ENCODE measurements at places on chromosomes 16 and 17.
A peak's percentile ranks its signal among the peaks of the same experiment; 100 is the strongest.

DNA sequence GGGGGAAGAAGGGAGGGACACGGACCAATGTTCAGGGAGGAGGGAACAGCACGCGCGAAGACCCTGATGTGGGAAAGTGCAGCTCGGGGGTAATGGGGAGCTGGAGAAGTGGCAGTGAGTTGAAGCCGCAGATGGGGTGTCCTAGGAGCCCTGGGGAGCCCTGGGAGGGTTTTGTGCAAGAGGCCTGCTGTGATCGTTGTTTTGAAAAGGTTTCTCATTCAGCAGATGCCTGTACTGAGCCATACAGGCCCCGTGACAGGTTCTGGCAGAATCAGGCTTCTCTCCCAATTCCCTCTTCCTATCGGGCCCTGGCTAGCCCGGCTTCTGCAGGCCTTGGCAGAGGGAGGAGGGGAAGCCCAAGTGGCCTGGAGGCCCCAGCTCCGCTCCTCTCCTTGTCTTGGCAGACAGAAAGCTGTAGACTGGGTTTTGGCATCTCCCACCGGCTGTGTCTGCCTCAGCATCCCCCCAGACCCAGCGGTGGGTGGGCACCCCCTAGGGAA is 38.4 kb upstream of the EMP2 start:
- no peak for DNase-seq

GRCh38 chr17:57410169-57410568 is 153.8 kb downstream of the MSI2 start:
- DNase-seq = no peak

DNA sequence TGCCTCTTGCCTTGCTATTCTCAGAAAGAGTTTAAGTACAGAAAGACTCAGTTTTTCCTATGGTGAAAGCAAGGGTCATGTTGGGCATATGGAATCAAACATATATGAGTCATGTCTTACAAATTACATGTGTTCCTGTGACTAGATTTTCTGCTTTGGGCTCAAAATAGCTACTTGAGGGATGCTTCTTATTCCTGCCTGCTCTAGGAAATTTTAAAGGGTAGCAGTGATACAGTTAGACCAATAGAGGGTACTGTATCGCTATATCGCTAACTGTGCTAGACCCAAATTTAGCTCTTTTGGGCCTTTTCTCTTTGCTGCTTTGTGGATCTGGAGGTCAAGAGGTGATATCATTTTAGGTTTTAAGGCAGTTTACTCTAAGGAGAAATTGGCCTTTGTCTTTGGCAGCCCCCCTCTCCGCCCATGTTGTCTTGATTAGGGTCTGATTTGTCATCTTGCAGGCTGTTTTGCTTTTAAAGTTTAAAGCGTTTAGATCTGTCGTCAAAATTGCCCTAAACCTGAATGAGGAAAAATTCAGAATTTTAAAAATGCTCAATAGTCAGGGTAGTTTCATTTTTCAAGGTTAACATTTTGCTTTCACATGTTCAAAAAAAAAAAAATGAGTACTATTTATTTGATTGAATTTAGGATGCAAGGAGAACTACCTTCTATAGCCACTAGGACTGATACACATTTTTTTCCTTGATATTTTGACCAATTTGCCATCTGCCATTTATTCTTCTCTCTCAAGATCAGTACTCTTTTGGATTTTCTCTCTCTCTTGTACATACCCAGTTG is 8.8 kb downstream of the NFATC3 start:
- no peak for DNase-seq

DNA sequence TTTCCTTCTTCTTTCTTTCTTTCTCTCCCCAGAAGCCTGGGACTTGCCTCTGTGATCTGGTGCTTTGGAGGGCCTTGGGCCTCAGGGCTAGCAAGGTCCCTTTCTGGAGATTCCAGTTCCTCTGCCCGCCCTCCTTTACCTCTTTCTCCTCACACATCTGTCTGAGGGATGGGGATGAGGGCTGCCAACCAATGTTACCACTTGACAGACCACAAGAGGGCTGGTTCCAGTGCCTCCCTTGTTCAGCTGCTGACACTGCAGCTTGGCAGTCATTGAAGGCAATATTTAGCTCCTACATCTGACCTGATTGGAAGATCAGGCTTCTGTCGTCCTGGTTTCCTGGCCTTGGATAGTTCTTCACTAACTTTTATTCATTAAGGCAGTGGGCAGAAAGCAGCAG is 3.6 kb upstream of the ZNF652 start:
- no peak for DNase-seq

DNA sequence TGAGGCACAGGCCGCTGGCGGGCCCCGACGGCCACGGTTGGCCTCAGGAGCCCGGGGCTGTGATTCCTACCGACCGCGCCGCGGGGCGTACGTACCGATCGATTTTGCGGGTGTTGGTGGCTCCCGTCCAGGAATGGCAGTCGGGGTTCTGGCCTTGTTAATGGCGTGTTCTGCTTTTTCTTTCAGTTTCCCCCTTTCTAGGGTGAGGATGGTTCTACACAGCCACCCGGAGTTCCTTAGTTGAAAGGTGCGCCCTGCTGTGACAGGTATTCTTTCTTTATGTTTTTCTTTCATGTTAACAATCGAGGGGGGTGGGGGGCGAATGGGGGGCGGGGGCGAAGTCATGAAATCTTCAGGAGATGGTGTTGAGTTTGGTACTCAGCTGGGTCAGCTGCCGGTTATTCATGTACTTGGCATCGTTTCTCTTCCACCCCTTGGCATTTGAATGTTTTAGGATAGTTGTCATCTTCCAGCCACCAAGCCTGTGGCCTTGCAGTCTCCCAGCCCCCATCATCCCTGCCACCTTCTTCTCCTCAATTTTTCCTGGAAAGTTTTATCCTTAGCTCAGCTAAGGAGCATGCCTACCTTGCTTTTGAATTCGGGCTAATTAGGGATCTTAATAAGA is 802 bp downstream of the CYLD start:
- no peak for DNase-seq

GRCh38 chr17:74873037-74873873 is 461 bp upstream of the FDXR start:
- DNase-seq = peak; percentile 94

GRCh38 chr17:20043021-20043420 is 33.9 kb downstream of the SPECC1 start:
- DNase-seq = no peak

DNA sequence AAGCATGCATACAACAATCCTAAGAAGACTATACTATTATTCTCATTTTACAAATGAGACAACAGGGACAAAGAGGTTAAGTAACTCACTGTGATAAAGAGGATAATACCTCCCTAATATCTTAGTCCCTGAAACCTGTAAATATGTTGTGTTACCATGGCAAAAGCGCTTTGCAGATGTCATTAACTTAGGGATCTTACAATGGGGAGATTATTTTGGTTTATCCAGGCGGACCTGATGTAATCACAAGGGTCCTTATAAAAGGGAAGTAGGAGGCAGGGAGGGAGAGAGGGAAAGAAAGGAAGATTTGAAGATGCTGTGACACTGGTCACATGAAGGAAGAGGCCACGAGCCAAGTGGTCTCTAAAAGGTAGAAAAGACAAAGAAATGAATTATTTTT is 164.7 kb downstream of the CNTNAP4 start:
- no peak for DNase-seq

GRCh38 chr17:74971069-74971841 is 1.3 kb downstream of the HID1 start:
- no peak for DNase-seq

DNA sequence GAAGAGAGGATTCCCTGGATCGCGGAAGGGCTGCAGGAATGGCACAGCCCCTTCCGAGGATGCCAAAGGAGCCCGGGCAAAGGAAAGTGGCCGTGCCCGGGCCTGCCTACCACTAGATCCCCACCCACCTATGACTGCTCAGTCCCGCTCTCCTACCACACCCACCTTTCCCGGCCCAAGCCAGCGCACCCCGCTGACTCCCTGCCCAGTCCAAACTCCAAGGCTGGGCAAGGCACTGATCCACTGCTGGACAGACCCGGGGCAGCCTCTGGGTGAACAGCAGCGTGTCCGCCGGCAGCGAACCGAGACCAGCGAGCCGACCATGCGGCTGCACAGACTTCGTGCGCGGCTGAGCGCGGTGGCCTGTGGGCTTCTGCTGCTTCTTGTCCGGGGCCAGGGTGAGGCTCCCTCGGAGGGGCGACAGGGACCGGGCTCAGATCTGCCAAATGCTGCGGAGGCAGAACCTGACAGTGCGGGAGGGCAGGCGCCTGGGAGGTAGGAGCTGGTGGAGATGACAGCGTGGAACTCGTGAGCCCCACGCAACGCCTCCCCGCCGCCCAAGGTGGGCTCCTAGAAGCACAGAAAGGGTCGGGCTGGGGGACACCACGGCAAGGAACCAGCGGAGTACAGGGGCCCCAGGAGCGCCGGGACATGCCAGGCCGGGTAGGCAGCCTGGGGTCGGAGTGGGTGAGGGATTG is at the start of gene CES2:
CES2 (plus strand) TSS at position 203 of the 698 bp plus-strand sequence; CDS start at position 323, 120 bp downstream.
- DNase-seq = no peak

DNA sequence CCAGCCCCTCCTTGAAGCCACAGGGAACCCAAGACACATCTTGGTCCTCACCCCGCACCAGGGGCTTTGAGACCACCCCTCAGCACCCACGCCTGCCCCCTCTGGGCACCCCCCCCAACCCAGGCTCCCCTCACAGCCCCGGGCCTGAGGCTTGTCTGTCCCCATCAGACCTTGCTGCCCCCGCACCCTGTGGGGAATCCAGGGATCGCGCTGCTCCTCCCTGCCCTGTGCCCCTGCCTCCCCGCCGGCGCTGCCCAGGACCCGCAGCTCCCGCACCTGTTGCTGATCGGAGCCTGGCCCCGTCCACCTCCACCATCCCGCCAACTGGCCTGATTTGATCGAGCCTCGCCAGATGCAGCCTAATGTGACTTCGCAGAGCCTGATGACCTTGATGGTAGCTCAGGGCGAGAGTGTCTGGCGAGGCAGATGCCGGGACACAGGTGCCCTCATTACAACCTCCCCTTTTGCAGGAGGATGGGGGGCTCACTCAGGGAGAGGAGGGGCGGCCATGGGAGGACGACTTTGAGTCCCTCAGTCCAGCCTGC is 29.0 kb downstream of the SLC25A10 start:
- no peak for DNase-seq

DNA sequence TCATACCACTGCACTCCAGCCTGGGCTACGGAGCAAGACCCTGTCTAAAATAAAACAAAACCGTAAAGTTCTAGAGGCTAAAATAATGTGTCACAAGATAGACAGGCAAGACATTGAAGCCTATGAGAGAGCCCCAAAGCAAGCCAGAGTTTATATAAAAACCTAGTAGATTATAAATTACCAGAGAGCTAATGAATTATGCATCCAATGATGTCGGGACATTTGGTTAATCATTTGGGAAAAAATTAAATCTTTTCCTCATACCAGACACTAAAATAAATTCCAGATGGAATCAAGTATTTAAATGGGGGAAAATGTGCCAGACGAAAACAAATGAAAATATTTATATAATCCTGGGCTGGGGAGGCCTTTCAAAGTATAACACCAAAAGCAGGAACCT is 24.2 kb downstream of the CCDC40 start:
- DNase-seq = no peak

GRCh38 chr17:81534157-81535006 is 6.2 kb downstream of the FSCN2 start:
- no peak for DNase-seq

DNA sequence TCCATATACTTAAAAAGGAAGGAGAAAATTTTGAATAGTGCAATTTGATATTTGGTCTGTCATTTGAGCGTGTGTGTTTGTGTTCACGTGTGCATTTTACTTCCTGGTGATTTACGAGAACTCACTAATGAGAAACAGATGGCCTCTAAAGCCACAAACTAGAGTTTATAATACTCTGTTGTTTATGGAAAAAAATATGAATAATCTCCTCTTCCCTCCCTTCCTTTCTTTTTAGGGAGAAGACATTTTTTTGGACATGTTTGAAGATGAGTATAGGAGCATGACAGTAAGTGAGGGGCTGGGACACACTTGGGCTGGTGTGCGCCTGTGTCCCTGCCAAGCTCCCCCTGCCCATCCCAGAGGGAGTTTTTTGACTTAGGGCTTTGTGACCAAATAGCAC is 102.7 kb downstream of the CLEC16A start:
- no peak for DNase-seq

DNA sequence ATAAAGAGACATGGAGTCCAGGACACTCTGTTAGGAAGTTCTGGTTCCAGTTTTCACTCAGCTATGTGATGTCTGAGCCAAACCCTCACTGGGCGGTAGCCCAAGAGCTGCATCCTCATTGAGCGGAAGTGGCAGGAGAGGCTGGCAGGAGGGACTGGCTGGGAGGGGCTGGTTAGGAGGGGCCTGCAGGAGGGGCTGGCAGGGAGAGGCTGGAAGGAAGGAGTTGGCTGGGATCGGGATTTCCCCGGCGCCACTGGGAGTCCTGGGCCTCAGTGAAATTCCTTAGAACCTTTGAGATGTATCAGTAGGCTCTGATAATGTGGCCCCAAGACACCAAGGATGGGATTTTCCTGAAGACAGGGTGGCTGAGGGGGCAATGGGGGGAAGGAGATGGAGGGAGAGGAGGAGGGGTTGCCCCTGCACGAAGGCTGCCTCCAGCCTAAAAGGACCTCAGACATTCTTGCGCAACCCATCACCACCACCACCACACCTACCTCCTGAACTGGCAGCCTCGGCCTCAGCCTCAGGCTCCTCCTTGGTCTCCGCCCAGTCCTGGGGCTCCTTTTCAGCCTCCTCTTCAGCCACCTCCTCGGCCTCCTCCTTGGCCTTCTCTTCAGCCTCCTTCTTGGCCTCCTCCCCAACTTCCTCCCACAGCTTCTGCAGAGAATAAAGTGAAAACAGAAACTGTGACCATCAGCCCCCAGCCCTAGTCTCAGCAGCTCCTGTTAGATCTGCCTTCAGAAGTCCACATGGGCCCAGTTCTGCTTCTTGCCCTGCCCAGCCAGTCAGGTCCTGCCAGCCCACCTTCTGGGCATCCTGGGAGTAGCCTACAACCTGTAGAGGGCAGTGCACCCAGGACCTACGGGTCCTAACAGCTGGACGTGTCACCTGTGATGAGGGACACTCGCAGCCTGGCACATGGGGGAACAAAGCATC is 31.7 kb downstream of the CNGB1 start:
- DNase-seq = no peak

DNA sequence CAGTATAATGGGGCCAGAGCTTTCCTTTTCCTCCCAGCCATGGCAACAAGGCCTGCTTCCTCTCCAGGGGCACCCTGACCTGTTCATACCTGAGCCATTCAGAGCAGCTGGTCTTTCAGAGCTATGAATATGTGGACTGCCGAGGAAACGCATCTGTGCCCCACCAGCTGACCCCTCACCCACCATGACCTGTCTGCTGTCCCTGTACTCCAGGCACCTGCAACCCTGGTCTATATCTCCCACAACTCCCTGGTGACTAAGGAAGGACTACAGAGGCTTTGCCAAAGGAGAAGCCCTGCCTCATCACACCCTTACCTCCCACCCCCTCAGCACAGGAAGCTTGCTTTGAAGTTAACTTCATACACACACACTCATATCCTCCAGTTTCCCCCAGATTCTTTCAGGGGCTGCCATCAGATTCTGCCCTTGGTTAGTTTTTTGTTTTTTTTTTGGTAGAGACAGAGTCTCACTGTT is 6.0 kb downstream of the TMEM106A start:
- DNase-seq = no peak

All from activated B cell treated with CpG ODN at 0.5 μM for 24 hours (primary cell).